ENCODE measurements at places on chromosomes 4 and X.

DNA sequence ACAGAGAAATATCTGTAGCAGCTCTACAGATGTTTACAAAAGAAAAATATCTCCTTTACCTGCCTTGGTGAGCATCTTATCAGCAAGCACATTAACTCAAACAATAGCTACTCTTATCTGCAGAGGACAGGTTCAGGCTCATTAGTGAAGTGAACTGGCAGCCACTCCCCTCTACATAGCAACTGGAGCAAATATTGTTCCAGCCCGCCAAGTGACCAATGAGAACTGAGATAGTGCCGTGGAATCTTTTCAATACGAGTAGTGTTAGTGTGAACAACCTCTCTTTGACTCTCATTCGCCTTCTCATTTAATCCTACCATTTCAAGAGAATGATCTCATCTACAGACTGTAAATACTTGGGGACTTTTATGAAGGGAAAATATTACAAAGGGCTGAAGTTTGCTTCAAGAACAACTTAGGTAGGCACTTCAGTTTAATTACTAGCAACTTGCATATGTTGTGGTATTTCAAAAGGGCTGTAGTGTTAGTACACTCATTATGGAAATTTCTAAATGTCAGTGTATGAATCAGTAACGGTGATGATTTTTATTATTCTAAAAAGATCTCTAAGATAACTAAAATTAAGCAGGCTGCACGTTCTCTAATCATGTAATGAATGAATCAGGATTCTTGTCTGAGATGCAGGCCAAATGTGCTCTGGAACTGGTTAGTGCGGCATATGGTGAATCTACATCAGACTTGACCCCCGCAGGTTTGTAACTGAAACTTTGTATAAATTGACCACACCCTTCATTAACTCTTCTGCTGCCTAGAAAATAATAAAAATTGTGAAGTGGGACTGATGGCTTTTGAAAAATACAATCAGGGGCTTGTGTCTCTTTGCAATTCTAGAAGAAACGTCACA lies 72.4 kb downstream of the PALLD start:
- DNase-seq, result peak; percentile 68

GRCh38 chr4:3228881-3229280 lies 20.1 kb upstream of the MSANTD1 start:
- no peak for DNase-seq

- no peak for DNase-seq
Measured at GRCh38 chr4:6562931-6563901, 11.8 kb upstream of the MAN2B2 start.

- DNase-seq, result peak; percentile 4
Measured at GRCh38 chrX:78979789-78980464, 34.7 kb downstream of the P2RY10 start.

DNA sequence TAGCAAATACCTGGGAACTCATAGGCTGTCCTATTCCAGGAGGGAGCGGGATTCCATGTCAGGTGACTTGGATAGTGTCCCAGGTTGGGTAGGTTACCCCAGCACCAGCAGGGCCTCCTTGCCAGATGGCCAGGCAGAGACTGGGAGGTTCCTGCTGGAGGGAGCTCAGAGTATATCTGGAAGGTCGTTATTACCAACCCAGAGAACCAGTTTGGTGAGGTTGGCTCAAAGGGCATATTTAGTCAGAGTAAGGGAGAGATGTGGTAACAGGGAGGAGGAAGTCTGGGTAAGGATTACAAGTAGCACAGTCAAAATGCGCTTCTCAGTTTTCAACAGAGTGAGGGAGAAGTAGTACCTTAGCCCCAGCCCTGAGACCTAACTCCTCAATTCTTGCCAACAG lies 53.3 kb upstream of the LNX1 start:
- DNase-seq, result no peak

DNA sequence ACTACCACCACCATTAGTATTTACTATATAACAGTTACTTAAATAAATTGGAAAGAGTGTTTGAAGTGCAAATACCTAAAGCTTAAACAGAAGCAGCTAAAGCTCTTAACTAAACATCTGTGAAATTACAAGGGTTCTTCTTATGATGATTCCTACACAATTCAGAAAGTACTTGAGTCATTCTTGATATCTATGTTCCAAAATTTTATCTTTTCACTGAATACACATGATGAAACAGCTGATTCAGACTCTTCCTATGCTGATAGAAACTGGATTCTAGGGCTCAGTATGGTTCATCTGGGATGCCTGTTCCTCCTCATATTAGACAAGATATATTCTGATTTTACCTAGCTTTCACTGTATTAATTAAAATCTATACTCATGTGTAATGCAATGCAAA lies 13.6 kb downstream of the EREG start:
- DNase-seq, result peak; percentile 47

DNA sequence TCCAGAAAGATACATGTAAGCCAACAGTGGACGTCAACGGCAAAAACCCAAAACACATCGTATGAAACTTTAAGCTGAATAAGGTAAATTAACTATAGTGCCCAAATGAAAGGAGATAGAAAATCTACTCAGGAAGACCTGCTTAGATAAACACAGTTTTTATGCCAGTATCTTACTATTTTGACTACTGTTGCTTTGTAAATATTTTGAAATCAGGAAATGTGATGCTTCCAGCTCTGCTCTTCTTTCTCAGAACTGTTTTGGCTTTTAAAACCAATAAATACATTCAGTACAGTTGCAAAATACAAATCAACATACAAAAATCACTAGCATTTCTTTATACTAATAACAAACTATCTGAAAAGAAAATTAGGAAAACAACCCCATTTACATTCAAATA lies 83.8 kb downstream of the SMARCA5 start:
- no peak for DNase-seq

- no peak for DNase-seq
Measured at GRCh38 chr4:87559090-87559837, 30.1 kb upstream of the SPARCL1 start.
